ENCODE measurements at places on chromosomes 11 and 22. TPM values are rescaled to one million over a fixed set of nuclear protein-coding genes. Genes with fewer than 3 reads are reported as not detected.

The ASCL2 gene
- total RNA-seq = not detected

The OR4D6 gene
- not detected for total RNA-seq

The C2CD3 gene
- total RNA-seq = 16.9 TPM

The SAA1 gene
- total RNA-seq = 2.6 TPM
